ENCODE measurements at places on chromosomes 1 and 21.

DNA sequence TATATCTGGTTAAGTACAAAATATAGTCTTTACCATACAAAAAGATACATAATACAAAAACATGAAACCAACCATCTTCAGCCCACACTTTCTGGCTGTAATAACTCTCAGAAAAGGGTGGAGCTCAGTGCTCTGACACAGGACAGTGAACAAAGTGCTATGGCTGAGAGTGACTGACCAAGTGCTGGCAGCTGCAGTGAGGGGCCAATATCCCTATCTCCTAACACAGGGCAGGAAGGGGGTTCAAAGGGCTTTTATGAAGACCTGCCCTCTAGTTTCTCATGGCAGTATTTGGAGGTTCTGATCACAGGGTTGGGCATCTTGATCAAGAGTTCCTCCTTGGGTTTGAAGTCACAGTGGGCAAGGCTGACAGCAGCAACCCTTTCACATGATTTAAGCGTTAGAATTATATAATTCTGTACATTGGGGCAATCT is 3.9 kb downstream of the TXNIP start:
- DNase-seq = no peak

DNA sequence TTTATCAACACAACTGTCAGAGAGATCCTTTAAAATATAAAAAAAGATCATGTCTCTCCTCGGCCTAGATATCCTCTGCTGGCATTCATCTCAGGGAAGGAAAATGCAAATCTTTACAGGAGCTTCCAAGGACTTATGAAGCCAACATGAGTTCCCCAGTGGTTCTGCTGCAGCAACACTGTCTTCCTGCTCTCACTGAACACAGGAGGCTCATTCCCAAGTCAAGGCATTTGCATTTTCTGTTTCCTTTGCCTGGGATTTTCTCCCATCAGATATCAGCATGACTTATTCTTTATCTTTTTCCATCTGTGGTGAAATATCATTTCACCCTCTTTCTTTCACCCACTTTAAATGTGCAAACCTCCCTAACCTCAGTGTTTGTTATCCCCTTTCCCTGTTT is 513.8 kb upstream of the ZP4 start:
- no peak for DNase-seq

DNA sequence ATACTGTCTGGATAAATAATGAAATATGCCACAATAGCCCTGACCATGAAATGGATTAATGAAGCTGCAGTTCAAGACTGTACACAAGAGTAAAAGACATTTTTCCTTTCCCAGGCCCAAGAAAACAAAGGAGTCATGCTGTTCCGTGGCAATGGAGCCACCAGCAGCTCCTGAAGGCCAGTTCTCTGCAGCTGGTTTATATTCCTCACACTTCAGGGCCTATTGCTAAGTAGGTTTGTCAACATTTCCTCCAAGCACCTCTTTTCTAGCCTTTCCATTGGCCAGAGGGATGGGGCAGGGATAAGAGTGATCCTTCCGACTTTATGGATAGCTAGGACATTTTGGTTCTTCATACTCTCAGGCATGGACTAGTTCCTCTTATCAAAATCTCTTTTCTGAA is 24.2 kb upstream of the RGL1 start:
- DNase-seq = no peak

GRCh38 chr1:8821084-8821483 is 3.6 kb upstream of the RERE start:
- DNase-seq = no peak

DNA sequence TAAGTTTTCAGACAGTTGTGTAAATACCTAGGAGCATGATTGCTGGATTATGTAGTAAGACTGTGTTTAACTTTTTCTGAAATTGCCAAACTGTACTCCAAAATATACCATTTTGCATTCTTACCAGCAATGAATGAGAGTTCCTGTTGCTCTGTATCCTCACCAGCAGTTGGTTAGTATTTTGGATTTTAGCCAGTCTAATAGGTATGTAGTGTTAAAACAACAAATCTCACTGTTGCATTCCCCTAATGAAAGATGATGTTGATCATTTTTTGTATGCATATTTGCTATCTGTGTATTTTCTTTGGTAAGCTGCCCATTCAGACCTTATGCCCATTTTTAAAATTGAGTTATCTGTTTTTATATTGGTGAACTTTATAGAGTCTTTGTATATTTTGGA is 89.9 kb downstream of the RASAL2 start:
- DNase-seq = no peak

GRCh38 chr1:56072310-56072709 is 507.1 kb downstream of the PLPP3 start:
- DNase-seq = no peak

DNA sequence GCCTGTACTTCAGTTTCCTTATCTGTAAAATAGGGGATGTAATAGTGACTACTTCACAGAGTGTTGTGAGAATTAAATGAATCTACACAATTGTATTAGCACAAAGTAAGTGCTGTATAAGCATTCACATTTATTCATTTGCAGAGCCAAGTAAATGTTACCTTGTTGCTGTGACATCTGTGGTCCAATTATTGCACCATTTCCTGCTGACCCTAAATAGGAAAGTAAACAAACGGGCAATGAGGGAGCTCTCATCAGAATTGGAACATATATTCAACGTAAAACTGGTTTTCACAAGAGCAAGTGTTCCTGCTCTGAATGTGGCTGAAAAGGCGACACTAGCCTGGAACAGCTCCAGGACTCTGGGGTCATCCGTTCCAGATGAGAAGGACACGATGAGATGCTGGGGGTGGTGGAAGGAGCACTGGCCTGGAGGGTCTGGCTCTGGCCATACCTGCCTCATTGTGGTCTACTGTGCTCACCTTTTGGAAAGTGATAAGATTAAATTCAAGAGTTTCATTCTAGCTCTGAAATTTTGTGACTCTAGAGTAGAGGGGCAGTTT is 34.5 kb downstream of the PROX1 start:
- DNase-seq = no peak

DNA sequence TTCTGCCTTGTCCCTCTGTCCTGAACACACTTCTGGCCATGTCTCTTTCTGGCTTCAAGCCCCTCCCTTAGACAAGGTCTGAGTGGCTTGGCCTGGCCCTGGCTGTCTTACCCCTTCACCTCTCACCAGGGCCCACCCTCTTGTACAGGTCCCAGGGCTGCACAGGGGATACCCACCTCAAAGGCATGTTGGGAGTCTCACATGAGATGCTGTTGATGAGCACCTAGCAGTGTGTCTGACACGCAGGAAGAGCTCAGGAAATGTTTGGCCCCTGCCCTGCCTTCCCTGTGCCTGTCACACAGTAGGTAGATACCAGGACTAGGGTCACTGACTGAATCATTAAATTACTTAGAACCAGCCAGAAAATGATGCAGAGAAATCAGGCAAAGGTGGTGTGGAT is 16.6 kb downstream of the ZNF362 start:
- DNase-seq = no peak

DNA sequence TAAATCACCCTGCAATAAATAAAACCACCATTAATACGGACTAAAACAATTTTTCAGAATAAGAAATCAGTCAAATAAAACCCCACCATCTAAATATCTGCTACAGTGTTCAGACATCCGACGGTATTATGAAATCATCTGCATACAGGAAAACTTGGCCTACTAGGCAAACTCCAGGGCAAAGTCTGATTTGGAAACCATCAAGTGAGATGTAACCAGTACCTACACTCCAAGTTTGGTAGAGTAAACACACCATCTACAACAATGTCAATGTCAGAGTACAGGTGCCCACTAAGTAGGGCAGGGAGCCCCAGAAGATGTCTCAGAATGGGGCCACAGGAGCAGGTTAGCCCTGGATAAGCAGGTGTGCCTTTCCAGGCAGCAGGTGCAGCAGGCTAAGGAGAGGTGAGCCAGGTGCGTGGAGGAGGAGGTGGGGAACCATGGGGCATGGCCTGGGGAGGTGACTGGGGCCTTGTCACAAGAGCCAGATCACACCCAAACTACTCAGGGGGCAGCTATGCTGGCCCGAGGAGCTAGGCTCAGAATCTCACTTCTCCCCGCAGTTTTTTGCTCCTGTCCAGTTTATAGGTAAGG is 59.6 kb downstream of the CAPZB start:
- no peak for DNase-seq

DNA sequence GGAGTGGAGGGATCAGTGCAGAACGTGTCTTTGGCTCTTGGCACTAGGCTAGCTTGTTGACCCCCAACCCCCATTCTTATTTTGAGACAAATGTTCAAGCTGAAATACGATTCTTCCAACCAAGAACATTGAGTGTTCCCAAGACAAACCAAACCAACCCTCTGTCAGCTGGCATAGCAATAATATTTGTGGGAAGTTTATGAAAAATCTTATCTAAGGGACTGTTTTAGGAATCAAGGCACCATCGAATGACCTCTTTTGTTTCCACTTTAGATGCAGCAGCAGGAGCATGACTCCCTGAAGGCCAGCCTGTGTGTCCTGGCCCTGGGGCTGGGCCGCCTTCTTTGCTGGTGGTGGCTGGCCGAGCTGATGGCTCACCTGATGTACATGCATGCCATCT is 89.2 kb downstream of the HHAT start:
- no peak for DNase-seq

DNA sequence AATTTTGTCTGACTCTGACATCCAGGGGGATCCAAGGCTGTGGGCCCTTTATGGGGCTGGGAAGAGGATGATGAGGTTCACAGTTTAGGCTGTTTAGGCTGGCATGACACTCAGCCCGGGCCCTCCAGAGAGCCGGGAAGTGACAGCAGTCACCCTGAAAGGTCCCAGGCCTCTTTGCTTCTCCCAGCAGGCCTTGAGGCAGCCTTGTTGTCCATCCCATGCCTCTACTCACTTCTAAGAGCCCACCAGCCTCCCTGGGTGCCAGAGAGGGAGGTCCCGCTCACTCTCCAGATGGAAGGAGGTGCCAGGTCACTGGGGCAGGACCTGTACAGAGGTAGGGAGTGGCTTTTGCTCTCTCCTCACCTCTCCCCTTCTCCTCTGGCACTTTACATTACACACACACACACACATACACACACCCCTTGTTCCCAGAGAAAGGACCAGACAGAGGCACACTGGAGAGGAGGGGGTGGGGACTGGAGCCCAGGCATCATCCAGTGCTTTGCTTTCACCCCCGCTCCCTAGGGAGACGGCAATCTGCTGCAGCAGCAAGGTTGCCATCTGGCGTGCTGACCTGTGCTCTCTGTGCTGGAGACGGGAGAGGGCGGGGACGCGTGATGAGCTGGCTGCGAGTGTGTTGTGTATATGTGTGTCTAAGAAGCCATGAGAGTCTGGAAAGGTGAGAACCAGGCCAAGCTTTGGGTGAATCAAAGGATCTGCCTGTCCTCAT is 4.6 kb downstream of the KLHDC8A start:
- DNase-seq = no peak

GRCh38 chr1:119227456-119227855 is 87.0 kb upstream of the WARS2 start:
- DNase-seq = no peak

GRCh38 chr1:32618673-32619221 is 31.6 kb downstream of the ZBTB8OS start:
- no peak for DNase-seq

DNA sequence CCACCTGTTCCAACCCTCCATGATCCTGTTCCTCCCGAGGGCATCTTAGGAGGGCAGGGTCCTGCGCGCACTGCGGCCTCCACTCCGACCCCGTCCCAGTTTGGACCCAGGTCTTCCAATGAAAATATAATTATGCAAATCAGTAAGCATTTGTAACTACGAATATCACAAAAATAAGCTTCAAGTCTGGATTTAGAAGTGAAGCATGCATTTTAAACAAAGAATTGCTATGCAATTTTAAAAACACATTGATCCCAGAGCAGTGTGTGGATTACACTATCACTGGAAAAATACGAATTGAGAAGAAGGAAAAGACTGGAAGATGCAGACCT is 673 bp downstream of the PRMT2 start:
- DNase-seq = no peak

DNA sequence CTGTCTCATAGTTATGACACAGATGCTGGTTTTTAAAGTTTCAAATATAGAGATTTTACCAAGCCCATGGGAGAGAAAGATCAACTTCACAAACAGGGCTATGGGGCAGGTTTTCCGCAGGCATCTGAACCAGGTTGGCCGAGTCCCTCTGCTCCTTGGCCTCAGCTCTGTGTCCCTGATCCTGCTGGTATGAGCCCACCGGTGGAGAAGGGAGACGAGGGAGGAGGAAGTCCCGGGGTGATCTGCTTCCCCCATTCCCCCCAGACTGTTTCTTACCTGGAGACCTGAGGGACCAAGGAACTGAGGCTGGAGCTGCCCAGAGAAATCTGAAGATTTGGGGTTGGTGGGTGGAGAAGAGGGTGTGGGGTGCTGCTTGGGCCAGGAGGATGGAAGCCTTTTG is 28.9 kb upstream of the BTG2 start:
- no peak for DNase-seq

DNA sequence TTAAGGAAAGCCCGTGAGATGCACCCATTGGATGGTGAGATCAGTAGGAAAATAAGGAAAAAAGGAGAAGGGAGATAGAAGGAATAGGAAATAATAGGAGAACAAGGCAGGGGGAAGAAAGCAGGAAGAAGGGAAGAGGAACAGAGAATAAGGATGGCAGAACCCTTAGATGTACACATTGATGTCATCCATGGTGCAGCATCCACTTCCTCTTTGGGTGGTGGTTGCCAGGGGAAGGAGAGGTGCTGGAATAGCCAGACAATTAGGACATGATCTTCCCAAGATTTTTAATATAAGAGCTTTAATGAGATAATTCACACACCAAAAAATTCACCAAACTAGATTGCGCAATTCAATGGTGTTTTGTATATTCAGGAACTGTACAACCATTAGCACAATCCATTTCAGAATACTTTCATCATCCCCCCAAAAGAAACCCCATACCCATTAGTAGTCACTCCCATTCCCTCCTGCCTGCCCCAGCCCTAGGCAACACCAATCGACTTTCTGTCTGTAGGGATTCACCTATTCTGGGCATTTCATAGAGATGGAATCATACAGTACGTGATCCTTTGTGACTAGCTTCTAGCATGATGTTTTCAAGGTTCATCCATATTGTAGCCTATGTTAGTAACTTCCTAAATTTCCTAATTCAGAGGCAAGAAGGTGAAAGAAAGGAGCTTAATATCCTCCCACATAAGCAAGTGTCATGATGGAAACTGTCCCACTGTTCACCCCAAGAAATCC is 121.4 kb downstream of the PLXNA2 start:
- no peak for DNase-seq

GRCh38 chr1:89880679-89881078 is 59.8 kb downstream of the LRRC8D start:
- no peak for DNase-seq

DNA sequence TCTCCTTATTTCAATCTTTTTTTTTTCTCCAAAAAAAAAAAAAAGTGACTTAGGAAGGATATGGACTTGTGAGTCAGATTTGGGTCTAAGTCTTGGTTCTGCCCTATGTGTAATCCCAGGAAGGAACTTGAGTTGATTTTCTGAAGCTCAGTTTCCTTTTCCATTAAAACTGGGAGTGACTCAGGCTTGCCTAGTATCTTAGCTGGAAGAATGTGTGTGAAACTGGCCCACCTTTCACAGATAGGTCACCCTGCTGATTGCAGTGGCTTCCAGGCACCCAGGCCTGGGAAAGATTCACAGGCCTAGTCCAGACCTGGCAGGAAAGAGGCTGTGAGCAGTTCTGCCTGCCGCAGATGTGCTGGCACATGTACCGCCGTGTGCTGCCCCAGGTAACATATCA is 218.3 kb upstream of the HOOK1 start:
- no peak for DNase-seq

GRCh38 chr1:113576271-113576670 is 183.0 kb downstream of the PHTF1 start:
- DNase-seq = no peak

Data from cortex of kidney (tissue), 1 donor.